ENCODE measurements at places on chromosomes 5 and 9. TPM values are rescaled to one million over a fixed set of nuclear protein-coding genes. Genes with fewer than 3 reads are reported as not detected.

FYB1 gene
- 4.5 TPM for total RNA-seq

PIP5K1B gene
- 27.1 TPM for total RNA-seq

DRD1 gene
- 0.05 TPM for total RNA-seq

PDE8B gene
- total RNA-seq, result 5.7 TPM

ARSK gene
- total RNA-seq, result 2.2 TPM

TAF1L gene
- total RNA-seq, result not detected

MCIDAS gene
- not detected for total RNA-seq

PCDHGB1 gene
- 12.6 TPM for total RNA-seq

SLC4A9 gene
- 0.19 TPM for total RNA-seq

G3BP1 gene
- 99.4 TPM for total RNA-seq

AFAP1L1 gene
- 55.2 TPM for total RNA-seq

CARD9 gene
- total RNA-seq, result 0.70 TPM

SPATA31E1 gene
- total RNA-seq, result not detected

HACD4 gene
- total RNA-seq, result 0.65 TPM

IGFBPL1 gene
- total RNA-seq, result 0.30 TPM

SLC36A3 gene
- not detected for total RNA-seq

DMGDH gene
- 0.86 TPM for total RNA-seq

IRX2 gene
- total RNA-seq, result 3.2 TPM

PAPPA gene
- total RNA-seq, result 2.8 TPM

LHX2 gene
- total RNA-seq, result 0.19 TPM

All from cardiac septum (tissue), 1 donor.